Myocyte (in vitro differentiated cells): ENCODE measurements at places on chromosomes 4 and X. TPM values are rescaled to one million over a fixed set of nuclear protein-coding genes. Genes with fewer than 3 reads are reported as not detected.

Gene UGT2B17
- 0.16 TPM in 1 of 2 replicates, not detected in the other for total RNA-seq

- DNase-seq = no peak
These were observed 1237.3 kb downstream of the C4orf33 start for GRCh38 chr4:130333241-130333759.

DNA sequence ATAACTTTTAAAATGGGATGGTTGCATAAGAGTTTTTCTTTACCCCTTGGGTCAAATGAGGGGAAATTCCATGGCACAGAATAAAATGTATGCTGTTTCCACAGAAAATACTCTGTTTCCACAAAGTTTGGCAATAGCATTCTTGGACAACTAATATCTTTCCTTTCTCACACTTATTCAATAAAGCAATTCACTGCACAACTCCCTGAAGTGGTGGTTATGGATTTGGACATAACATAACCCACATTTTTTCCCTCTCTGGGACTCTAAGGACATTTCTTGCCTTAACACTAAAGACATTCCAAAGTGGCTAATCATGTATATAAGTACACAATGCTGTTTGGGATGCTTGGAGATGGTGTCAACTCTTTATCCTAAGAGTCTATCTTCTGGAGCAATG is 51.7 kb upstream of the GPM6B start:
- no peak for DNase-seq

- DNase-seq = no peak
These were observed 140.9 kb upstream of the HPGD start for GRCh38 chr4:174663216-174663615.

Gene NUDT11
- total RNA-seq = 7.0 and 10.6 TPM in 2 replicates

DNA sequence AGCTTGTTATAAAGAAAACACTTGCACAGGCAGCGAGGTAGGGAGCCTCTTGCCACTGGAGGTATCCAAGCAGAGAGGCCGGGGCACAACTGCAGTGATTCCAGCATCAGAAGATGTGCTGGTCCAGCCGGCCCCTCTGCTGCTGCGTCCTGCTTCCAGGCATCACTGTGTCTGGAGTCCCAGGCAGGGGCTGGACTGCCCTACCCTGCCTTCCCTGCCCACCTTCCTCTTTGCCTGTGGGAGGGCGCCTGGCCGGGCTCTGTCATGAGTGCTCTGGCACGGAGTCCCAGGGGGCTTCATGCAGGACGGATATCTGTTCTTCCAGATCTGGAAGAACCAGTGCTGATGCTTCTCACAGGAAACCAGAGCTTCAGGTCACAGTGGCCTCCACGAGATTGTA is 187.6 kb upstream of the PSAPL1 start:
- DNase-seq = no peak
